WERI-Rb-1 (cell line): ENCODE measurements at places on chromosomes 3 and 15.

- no peak for DNase-seq
Measured at GRCh38 chr3:44802011-44802410, 40.4 kb downstream of the KIF15 start.

DNA sequence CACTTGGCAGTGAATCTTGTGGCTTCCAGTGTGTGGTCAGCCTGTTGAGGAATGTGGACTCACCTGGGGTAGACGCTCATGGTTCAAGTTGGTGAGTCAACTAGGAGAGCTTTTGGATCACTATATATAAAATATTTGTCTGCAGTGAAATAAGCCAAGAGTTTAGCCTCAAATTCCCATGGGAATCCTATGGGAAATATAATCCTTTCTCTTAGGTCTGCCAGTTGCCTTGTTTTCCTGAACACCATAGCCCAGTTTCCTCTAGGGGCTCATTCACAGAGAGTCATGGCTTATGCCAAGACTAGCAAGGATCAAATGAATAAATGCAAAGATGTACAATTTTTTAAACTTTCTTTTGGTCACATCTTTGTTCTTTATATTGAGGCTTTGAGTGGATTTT, 100.1 kb upstream of the NPHP3 start:
- no peak for DNase-seq

- DNase-seq, result no peak
Measured at GRCh38 chr15:66785637-66786036, 83.6 kb downstream of the SMAD6 start.

DNA sequence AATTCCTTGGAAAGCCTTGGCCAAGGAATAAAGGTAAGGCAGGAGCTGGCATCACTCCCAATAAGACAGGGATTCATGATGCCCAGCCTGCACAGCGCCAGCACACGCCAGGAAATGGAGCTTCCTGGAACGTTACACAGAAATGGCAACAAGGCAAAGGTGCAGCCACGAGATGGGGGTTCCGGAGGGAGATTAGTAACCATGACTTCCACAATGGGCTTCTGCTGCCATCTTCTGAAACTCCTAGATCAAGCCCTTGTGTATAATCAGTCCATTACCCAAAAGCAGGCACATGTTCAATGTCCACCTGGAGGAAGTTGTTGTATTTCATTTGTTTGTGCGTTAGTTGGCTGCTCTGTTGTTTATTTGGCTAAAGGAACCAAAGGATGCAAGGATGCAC, 131.2 kb upstream of the TRIM42 start:
- DNase-seq, result no peak

DNA sequence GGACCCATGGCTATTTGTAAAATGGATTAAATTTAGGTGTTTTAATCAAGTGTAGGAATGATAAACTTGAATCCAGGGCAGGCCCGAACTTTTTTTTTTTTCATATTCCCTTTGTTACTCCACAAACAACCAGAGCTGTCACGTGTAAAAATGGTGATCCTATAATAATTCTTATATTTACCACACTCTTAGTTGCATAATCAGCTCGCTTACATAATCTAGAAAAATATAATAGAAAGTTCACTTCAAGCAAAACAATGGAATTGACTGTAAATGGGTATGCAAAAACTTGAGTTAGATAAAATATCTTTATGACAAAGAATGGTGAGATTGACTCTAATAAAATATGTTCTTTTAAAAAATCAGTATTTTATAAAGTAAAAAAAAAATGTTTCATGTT, 2.1 kb upstream of the PAQR9 start:
- no peak for DNase-seq

DNA sequence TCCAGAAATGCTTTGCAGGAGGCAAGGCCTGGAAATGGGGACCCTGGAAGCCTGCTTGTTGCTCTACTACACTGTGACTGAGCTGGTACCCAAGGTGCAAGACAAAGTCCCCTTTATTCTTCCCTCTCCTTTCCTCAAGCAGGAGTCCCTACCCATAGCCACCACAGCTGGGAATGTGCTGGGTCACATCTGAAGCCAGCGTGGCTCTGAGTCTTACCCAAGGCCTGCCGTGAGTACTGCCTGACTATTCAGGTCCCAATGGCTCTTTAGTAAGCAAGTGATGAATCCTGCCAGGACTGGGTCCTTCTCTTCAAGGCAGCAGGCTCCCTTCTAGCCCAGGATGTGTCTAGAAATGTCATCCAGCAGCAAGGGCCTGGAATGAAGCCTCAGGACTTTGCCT, 9.6 kb upstream of the RAD51 start:
- no peak for DNase-seq

DNA sequence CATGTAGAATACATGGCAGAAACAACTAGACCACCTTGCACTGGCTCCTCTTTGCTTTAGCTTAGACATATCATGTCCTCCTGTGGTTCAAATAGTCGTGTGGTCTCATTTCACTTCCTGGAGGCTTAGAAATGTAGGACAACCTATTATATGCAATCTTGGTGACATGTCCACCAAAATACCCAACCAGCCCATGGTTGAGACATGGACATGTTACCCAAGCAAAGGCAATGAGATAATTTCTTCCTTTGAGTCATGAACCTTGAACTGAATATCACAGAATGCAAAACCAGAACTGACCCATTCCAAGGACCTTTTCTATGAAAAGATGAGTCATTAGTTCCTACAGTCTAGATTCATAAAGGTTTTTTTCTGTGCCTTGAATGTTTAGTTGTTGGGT, 309.0 kb upstream of the MDFIC2 start:
- DNase-seq, result no peak

GRCh38 chr3:39141171-39141995, 12.0 kb downstream of the CSRNP1 start:
- no peak for DNase-seq

DNA sequence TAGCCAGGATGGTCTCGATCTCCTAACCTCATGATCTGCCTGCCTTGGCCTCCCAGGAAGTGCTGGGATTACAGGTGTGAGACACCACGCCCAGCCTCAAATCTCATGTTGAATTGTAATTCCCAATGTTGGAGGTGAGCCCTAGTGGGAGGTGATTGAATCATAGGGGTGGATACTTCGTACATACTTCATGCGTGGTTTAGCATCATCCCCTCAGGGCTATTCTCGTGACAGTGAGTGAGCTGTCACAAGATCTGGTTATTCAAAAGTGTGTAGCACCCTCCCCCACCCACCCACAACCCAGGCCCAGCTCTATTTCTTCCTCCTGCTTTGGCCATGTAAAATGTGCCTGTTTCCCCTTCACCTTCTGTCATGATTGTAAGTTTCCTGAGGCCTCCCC, 236.9 kb upstream of the IL12A start:
- no peak for DNase-seq

DNA sequence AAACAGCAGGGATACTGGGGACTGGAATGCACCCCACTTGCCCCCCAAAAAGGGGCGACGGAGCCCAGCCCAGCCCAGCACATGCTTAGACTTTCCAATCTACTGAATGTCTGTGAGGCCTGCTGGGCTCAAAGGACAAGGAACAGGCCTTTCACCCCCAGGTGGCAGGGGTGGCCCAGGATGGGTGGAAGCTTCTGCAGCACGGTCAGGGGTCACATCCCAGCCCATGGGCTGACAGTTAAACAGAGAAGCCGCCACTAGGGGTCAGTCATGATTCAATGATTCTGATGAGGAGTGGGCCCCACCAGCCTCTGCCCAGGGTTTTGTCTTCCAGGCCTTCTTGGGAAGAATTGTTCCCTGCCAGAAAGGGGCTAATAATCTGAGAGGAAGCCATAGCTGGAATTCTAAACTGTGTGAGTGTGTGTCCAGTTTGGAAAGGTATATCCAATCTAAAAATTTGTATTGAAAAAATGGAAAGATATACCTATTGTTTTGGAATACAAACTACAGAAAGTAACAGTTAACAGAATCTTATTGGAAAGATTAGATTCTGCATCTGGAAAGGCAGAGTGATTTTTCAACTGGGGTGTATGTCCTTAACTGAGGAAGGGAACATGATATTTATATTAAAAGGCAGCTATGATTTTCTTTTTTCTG, 2.2 kb downstream of the CHRNB4 start:
- peak; percentile 92 for DNase-seq
